ENCODE measurements at places on chromosomes 7 and 10.

- DNase-seq, result no peak
These were observed 745 bp upstream of the ORAI2 start for GRCh38 chr7:102432442-102433218.

DNA sequence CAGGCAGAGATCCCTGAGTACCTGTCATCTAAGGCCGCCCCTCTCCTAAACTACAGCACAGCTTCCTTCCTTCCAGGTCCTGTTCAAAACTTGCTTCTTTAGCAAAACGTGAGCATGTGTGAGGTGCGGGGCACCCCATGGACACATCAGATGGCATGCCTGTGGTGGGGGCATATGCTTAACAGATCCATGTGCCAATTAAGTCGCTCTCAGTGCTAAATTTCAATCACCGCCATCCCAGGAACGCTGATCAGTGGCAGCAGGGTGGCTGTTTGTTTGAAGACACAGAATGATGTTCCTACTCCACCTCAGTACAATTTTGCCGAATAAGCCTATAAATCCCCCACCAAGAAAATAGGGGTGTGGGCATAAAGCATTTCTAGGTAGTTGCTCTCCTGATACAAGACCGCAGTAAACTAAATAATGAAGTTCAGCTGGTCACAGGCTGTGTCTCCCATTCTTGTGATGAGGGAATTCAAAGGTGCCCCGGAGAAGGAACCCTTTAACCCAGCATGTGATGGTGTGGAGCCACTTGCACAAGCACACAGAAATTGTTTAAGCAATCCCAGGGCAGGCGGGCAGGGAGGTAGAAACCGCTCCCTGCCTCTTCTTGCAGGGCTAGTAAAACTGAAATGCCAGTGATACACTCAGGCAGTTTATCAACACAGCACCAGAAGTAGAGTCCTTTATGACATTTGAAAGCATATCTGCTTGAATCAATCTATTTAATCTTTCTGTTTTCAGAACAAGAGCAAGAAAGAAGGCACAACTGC, 205.7 kb downstream of the SORCS1 start:
- no peak for DNase-seq

DNA sequence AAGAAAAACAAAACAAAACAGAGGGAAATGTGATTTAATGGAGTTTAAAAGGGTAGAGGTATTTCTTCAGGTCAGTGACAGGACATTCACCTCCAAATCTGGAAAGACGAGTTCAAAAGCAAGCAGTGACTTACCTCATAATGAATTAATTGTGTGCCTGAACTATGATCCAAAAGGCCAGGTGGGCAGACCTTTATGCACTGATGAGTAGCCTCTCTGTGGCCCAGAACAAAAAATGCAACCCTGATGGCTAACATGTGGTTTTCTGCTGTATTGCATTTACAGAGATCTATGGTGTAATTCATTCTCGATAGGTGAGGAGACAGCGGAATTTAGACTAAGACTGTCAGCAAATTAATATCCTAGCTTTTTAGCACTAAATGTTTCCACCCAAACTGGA, 142.0 kb downstream of the HDAC9 start:
- DNase-seq, result no peak

DNA sequence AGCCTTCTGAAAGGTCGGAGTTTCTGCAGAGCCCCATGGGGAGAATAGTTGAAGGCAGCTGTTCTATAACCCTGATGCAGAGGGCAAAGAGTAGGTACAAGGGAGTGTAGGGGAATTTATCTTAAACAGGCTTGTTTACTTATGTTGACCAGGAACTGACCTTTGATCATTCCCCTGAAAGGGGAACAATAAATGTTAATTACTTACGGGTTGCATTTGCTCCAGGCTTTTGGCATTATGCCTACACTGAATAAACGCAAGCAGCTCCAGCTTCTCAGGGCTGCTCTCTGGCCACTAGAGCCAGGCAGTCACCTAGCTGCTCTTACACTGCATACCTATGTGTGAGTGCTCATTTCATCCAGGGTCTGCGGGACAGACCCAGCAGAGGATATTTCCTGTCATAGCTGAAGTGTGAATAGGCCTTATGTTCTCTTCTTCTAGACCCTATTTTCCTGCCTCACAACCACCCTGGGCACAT, 26.9 kb upstream of the ABCA13 start:
- no peak for DNase-seq

GRCh38 chr10:10259013-10259412, 758.7 kb upstream of the CELF2 start:
- DNase-seq, result no peak

DNA sequence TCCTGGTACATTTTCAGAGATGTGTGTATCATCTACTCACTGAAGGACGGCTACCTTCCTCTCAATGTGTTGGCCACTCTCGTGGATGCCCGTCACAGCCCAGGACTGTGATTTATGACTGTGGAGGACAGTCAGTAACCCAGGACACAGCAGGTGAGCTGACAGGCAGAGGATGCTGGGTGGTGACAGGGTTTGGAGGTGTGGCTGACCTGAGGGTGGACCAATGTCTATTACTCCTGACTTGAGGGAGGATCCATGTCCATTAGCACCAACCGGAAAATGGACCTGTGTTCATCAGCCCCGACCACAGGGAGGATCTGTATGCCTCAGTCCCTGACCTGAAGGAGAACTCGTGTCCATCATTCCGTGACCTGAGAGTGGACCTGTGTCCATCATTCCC, 96.1 kb downstream of the ADCY1 start:
- no peak for DNase-seq

DNA sequence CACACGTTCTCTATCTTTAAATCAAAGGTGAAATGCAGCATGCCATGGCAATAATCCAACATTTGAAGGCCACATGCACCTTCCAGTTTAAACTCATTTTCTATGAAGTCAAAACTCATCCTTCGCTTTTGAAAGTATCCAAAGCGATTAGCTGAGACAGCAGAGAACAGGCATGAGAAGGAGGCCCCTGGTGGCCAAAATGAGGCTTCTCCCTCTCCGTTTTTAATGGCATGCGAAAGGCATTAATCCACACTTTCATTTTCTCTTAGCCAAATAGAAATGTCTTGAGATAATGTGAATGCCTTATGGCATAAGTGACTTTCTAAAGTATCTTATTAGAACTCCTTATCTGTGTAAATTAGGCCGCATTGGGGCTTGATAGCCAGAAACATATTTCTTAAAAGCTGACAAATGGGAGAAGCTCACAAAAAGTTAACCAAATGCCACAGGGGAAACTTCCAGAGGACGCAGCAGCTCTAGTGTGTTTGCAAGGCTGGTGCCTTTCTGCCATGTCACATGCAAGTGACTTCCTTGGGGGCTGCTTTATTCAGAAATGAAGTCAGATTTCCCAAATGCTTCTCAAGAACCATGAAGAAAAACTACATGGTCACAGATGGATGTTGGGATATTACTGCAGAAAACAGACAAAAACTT, 1189.6 kb downstream of the SORCS1 start:
- DNase-seq, result peak; percentile 45

- DNase-seq, result peak; percentile 20
These were observed 108.8 kb upstream of the PCLO start for GRCh38 chr7:83271212-83272099.

GRCh38 chr7:96921771-96922170, 83.6 kb upstream of the DLX6 start:
- DNase-seq, result no peak
